ENCODE measurements at places on chromosomes 7 and 10.

DNA sequence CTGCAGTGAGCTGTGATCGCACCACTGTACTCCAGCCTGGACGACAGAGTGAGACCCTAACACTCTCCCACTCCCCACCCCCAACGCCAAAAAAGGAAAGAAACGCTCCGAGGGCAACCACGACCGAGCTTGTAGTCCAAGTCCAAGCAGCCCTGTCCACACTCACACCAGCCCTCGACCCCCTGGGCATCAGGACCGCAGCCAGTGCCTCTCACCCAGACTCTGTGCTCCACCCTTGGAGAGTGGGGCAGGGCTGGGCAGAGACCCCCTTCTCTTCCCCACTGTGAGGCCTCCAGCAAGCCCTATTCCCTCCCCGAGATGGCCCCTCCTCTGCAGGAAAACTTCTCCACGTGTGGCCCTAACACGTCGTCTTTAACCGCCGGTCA is 82.6 kb downstream of the FOXL3 start:
- DNase-seq, result no peak

DNA sequence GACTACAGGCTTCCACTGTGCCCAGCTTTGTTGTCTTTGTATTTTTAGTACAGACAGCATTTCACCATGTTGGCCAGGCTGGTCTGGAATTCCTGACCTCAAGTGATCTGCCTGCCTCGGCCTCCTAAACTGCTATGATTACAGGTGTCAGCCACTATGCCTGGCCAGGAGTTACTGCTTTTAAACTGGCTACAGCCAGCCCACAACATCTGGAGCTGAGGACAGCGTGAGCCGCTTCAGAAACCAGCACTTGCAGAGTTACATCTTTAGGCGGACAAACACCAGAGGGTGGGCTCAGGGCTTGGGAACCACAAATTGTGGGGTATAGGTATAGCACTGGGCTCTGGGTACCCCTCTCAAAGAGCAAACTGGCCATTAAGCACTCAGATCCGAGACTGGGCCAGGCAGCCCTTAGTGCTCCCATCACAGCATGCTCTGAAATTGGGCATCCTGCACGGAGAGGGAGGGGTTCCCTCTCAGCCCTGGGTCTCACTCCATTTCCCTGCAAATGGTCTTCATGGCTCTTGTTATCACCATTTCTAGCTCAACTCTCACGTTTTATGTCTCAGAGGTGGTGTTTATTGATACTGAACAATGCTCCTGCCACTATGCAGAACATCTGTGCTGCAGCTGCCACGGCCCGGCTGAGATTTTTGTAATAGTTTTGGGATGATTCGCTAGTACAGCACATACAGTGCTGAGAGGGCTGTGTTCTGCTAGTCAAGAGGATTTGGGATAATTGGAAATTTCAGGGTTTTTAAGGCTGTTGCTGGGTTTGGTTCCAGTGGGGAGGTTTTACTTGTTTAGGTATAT is 146.4 kb upstream of the LYZL2 start:
- no peak for DNase-seq

- DNase-seq, result no peak
Measured at GRCh38 chr10:85719408-85719807, 647.2 kb downstream of the GRID1 start.

- no peak for DNase-seq
Measured at GRCh38 chr10:110074758-110075671, 67.2 kb downstream of the ADD3 start.

DNA sequence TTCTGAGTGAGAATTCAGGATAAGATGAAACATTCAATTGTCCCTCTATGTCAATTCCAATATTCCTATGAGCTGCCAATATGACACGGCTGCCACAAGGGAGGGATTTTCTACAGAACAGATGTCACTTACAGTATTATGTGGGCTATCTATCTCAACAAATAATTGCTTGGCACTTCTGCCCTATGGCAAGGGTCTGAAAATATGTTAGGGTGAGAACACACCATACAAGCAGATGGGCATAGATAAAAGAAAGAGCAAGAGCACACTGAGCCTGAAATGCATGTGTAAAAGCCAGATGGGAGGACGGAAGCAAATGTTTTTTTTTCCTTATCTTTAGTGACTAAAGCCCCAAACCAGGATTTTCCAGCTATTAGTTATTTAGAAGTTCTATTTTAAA is 70.1 kb upstream of the TFEC start:
- no peak for DNase-seq

DNA sequence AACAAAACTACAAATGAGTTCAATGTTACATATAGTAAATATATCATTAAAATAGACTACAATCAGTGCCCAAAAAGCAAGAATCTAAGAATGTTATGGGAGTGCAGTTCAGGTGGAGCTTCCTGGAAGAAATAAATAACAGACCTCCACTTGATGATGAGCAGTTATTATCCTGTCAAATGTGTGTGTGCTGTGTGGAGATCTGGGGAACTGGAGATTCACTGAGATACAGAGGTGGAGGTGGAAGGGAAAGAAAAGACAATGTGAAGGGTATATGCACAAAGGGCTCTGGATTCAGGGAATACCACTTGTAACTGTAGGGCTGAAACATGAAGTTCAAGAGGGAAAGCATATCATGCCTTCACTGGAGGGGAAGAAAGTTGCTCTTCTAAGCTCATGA is 331.1 kb downstream of the SEMA3D start:
- DNase-seq, result no peak

GRCh38 chr10:71094712-71095390 is 117.5 kb upstream of the UNC5B start:
- no peak for DNase-seq

DNA sequence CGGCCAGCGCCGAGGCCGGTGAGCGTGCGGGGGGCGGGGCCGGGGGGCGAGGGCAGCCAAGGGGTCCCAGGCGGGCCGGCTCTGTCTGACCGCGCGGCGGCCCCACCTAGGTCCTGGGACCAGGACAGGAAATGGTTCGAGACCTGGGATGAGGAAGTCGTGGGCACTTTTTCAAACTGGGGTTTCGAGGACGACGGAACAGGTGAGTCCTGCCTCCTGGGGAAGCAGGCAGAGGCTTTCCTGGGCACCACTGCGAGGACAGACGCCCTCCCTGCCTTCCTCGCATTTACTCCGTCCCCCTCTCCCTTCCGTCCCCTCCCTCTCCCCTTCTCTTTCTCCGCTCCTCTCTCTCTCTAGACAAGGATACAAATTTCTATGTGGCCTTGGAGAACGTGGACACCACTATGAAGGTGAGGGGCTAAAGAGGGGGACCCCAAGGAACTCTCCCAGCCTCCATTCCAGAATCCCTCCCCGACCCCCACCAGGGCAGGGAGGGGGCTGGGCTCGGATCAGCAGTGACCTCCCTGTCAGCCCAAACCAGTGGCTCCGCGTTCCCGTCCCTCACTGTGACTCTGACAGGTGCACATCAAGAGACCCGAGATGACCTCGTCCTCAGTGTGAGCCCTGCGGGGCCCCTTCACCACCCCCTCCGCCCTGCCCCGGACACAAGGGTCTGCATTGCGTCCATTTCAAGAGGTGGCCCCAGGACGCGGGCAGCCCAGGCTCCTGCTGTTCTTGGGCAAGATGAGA is 2.6 kb upstream of the MUC12 start:
- no peak for DNase-seq

GRCh38 chr7:153446490-153446889 is 605.7 kb upstream of the DPP6 start:
- DNase-seq, result no peak

DNA sequence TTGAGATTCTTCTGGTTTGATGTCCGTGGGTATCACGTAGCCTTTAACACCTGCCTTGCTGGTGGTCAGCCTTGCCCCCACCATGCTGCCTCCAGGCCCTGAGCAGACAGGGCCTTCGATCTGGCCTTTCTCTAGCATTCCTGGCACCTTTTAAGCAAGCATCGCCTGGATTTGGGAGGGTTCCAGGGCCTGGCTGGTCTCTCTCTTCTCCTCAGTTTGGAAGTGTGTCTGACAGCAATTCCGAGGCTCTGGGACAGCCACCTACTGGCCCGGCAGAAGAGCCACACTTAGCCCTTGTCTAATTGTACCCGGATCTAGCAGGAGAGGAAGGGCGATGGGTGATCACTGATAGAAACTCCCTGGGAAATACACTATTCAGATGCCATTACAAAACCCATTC is 441.3 kb upstream of the MKI67 start:
- no peak for DNase-seq

- DNase-seq, result no peak
Measured at GRCh38 chr7:144452064-144452463, 48.6 kb upstream of the NOBOX start.

GRCh38 chr7:12646139-12646538 is 41.3 kb upstream of the ARL4A start:
- DNase-seq, result no peak

DNA sequence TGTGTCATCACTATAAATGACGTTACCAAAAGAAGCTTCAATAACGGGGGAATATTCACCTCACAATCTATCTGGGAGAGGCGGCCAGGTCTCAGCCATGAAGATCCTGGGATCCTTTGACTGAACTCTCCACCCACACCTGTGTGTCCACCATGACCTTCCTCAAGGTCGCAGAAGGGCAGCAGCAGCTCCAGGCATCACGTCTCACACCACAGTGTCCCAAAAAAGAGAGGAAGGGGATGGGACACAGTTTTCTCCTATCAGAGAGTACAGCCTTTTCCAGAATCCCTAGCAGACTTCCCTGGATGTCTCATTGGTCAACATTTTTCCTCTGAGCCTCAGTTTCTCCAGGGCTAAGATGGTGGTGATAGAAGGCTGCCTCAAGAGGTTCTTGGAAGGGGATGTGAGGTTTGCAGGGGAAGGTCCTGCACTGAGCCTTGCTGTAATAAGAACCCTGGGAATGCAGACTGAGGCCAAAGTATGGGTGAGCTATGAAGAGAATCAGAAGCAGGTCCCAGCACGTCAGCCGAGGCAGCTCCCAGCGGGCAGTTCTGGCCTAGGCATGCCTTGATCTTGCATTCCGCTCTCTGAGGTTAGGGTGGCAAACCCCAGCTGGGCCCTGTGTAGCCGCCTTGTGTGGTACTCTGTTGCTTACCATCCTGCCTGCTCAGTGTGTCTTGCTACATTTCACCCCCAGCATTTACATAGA is 63.8 kb downstream of the COL26A1 start:
- no peak for DNase-seq

DNA sequence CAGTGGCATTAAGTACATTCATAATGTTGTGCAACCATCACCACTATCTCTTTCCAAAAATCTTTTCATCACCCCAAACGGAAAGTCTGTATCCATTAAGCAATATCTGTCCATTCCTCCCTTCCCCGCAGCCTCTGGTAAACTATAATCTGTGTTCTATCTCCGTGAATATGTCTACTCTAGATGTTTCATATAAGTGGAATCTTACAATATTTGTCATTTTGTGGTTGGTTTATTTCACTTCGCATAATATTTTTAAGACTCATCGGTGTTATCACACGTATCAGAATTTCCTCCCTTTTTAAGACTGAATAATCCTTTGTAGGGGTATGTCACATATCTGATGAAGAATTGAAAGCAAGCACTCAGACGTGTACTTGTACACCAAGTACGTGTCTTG is 86.0 kb upstream of the FGFR2 start:
- DNase-seq, result no peak

DNA sequence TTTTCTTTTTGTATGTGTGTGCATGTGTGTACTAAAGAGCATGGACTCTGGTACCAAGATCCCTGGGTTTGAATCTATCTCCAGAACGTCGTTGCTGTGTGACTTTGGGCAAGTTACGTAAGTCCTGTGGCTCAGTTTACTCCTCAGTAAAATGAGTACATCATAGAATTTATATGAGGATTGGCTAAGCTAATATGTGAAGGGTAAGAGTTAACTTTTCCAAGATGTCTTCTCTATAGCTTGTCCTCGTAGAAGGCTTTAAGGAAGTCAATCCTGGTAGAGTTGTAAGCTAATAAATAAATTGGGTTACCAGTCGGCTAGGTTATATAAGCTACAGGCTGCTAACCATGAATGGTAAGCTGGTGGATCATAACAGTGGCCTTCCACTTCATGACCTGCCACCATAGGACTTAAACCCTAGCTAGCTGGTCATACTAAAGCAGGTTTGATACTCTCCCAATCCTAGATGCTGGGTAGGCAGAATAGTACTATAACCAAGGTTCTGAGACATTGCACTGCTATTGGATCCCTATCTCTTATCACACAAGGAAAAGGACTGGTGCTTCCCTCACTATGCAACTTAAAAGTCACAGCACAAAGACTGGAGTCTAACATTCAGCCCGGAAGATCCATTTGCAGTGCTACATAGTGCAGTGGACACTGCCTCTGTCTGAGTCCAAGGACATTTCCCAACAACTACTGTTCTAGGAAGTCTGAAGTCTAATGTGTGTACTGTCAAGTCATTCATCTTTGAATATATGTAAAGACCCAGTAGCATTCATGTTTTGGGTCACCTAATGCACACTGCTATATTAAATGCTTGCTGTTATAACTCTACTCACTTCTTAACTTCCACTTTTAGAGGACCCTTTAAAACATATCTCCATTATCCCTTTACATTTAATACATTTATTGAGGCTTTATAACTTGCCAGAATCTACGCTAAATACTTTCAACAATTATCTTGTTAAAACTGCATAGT is 156.2 kb downstream of the CRPPA start:
- DNase-seq, result no peak

DNA sequence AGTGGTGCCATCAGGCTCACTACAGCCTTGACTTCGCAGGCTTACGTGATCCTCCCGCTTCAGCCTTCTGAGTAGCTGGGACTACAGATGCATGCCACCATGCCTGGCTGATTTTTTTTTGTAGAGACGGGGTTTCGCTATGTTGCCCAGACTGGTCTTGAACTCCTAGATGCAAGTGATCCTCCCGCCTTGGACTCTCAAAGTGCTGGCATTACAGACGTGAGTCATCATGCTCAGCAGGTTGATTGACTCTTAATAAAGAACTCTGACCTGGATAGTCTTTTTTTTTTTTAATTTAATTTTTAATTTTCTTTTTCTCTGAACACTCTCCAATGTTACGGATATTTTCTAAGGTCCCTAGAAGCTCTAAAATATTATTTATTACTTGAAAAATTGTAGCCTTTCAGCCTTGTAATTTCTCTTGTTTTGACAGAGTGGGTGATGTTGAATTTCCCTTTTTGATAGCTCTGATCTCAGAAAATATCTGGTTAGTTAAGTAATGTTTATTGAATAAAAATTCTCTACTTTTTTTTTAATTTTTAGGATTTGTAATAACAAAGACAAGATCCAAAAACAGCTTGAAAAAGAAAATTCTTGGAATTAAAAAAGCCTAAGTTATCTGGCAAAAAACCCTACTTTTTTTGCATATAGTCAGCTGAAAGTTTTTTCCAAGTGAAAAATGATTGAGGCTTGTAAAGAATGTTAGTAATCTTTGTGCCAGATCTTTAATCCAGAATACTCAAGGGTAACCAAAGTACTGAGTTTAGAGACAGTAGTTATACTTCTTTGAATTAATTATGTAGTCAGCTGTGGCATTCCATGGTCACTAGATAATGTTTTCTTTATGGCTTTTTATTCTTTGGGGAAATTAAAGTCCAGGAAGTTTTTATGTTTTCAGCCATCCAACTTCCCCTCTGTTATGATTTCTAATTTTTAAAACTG is 26.7 kb downstream of the TBC1D12 start:
- DNase-seq, result no peak

- DNase-seq, result no peak
Measured at GRCh38 chr7:1678081-1678543, 8.0 kb downstream of the ELFN1 start.

Measured in NCI-H187 (cell line).